ENCODE measurements at places on chromosomes 2 and 18.

- no peak for DNase-seq
These were observed 85.7 kb downstream of the METTL8 start for GRCh38 chr2:171348056-171348455.

DNA sequence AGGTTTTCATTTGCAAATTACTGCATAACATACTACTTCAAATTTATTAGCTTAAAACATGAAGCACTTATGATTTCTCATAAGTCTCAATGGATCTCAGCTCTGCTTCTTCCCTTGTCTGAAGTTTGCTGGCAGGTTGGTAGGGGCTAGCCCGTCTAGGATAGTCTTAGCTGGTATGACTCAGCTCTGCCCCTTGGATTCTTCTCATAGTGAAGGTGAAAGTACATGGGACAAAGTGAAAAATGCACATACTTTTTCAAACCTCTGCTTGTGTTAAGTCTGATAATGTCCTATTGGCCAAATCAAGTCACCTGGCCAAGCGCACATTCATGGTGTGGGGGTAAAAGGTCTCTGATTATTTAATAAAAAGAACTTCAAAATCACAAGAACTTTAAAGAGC lies 184.8 kb upstream of the VWC2L start:
- DNase-seq: no peak

DNA sequence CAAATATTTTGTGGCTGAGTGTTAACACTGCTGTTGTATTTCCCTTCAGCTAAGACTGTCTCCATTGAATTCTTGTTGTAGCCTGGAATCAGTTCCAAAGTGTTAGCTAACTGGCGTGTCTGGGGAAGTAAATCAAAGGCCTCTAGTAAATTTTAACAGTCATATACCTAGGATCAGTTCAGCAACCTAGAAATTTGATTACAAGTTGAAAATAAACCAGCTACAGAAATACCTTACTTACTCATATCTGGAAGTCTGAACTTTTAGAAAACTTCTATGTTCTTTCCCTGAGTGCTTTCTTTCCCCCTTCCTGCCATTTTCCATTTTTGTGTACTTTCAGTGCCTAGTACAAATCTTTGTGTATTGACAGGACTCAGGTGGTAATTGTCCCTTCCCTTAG lies 396.7 kb upstream of the DCC start:
- no peak for DNase-seq

DNA sequence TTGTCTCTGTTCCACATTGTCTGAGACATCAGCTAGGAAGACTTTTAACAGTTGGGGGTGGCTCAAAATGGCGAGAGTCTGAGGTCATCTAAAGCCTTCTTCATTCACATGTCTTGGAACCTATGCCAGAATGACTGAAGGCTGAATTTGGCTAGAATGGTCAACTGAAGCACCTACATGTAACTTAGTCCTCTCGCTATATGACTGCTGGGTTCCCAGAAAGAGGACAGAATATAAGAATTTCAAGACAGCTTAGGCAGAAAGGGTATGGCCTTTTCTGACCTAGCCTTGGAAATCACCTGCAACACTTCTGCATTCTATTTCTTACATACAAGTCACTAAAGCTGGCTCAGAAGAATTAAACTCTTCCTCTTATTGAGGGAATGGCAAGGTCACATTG lies 75.6 kb upstream of the OTX1 start:
- no peak for DNase-seq

- DNase-seq: no peak
These were observed 1.6 kb upstream of the ERMN start for GRCh38 chr2:157327200-157327599.

- no peak for DNase-seq
These were observed 63.6 kb upstream of the FZD5 start for GRCh38 chr2:207833251-207833751.

DNA sequence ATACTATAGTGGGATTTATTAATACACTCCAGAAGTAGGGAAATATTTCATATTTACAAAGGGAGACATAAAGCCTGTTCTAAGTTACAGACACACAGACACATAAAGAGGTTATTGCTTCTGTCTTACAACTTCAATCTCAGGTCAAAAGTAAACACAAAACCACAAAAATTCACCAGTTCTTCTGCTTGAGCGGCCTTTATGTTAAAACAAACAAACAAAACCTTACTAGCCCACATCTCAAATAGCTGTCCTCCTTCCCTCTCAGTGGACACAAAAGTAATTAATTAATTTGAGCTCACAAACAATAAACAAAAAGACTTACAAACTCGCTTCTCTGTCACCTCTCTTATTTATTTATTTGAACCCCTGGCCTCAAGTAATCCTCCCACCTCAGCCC lies 1.5 kb upstream of the ASNSD1 start:
- no peak for DNase-seq

DNA sequence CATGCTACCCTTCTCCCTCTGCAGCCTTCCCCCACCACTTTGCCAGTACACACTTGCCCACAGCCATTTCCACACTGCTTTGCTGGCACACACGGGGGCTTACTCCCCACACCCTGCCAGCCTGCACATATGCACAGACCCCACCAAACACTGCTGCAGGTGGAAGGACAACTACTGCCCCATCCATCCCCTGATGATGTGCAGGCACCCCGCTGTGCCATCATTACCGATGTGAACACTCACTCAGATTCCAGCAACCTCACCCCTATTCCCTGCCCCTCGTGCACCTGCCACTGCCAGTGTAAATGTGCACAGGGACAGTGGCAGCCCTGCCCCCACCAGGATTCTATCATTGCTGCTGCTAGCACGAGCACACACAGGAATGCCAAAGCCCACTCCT lies 1400.8 kb upstream of the DDX18 start:
- no peak for DNase-seq

GRCh38 chr2:157244691-157245090 lies 12.8 kb upstream of the GALNT5 start:
- no peak for DNase-seq

- DNase-seq: no peak
These were observed 35.0 kb upstream of the SOX11 start for GRCh38 chr2:5657231-5657630.

DNA sequence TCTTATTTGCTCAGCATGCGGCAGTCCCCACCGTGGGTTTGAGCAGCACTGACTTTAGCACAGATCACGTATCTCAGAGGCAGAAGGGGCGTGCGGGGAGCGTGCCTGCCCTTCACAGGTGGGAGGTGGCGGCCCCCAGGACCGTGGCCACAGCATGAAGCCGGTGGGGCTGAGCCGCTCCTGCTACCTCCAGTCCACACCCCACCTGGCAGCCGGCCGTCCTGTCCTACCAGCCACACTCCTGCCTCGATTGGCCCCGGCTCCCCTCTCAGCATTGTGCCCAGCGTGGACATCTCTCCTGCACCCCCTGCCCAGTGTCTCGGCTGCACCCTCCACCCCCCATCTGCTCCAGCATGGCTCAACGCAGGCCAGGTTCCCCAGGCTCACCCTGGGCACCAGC lies 73.6 kb downstream of the NFATC1 start:
- DNase-seq: no peak

DNA sequence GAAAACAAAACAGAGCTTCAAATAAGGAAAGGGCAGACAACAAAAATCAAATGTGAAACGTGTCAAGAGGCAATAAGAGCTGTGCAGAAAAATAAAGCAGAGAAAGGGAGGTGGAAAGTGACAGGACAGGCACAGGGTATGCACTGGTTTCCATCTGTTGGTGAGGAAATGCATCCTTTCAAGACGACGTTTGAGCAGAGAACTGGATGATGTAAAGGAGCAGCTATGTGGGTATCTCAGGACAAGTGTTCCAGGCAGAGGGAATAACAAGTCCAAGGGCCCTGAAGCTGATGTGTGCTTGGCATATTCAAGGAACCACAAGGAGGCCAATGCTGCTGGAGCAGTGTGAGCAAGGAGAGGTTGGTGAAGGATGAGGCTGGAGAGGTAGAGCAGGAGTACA lies 168.9 kb upstream of the SERPINE2 start:
- DNase-seq: no peak

DNA sequence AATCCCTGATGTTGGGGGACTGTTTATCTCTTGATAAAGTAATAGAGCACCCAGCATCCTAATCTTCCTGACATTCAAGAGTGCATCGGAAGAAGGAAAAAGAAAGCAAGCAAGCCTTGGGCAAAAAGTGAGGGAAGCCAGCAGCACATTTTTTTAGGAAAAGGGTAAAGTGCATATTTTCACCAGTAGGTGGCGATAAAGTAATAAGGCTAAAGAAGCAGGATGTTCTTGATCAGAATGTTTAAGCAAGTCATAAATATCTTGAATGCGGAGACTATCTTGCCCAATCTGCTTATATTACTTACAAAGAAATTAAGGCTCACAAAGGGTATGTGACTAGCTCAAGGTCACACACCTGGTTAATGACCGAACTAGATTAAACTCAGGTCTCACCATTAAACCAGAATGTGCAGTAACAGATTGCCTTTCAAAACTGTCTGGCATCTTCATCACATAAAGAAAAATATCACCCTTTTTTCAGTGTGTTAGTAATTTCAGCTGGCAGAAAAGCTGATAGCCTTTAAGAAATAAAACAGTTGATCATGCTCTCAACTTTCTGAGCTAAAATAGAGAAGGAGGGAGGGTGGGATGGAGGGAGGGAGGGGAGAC lies 83.8 kb downstream of the VIT start:
- DNase-seq: no peak

GRCh38 chr2:66579186-66580126 lies 144.5 kb downstream of the MEIS1 start:
- no peak for DNase-seq

GRCh38 chr18:25704071-25704470 lies 352.1 kb upstream of the ZNF521 start:
- no peak for DNase-seq

GRCh38 chr2:146931109-146931508 lies 913.7 kb upstream of the ACVR2A start:
- DNase-seq: no peak

- DNase-seq: no peak
These were observed 353.9 kb downstream of the PID1 start for GRCh38 chr2:228917220-228917619.

DNA sequence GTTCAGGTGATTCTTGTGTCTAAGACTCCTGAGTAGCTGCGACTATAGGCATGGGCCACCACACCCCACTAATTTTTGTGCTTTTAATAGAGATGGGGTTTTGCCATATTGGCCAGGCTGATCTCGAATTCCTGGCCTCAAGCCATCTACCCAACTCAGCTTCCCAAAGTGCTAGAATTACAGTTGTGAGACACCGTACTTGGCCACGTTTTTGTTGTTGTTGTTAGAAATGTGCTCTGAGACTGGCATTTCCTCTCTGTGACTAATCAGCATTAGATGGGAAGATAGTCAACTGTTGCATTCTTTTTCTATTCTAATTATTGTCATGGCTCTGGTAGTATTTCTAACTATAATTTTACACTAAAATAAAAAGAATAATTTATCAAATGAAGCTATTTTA lies 191.7 kb downstream of the CAMKMT start:
- DNase-seq: no peak

DNA sequence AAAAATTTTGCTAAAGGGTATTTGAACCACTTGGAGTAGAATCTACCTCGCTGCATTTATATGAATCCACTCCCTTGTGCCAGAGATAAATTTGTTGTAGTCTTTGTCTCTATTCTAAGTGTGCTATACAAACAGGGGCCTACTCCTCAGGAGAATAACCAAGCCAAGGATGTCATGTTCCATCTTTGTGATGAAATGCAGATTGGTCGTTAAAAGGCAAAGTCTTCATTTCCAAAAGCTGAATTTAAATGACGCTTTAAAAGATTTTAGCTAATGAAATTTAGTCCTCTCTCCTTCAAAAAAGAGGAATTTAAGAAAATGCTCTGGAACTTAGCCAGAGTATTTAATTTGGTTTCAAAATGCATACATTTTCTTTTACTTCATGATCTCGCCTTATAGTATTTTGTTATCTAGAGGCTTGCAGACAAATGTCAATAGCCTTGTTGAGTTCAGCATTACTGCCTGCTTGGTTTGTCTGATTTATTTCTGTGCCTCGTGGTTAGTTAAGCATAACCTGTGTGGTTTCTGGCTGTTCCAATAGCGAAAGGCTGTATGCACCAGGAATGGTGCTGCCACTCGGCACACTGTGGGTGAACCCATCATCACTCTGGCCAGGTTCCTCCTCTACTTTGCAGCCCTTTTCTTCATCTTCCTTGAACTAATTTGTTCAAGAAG lies 417.6 kb downstream of the ZNF521 start:
- DNase-seq: no peak

DNA sequence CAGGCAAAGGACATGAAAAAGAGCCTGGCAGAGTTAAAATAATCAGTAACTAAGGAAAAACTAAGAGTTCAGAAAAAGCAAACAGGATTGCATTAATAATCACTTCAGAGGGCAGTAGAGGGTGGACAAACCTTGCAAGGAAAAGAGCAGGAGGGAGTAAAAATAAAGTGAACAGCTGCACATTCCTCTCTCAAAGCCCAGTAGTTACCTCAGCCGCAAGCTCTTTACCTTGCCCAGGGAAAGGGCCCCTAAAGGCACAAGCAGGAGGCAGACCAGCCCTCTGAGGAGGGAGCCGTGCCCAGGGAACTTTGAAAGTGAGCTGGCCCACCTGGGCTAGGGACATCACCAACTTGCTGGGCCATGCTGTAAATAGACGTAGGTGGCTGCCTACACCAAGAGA lies 196.9 kb downstream of the C1D start:
- no peak for DNase-seq

DNA sequence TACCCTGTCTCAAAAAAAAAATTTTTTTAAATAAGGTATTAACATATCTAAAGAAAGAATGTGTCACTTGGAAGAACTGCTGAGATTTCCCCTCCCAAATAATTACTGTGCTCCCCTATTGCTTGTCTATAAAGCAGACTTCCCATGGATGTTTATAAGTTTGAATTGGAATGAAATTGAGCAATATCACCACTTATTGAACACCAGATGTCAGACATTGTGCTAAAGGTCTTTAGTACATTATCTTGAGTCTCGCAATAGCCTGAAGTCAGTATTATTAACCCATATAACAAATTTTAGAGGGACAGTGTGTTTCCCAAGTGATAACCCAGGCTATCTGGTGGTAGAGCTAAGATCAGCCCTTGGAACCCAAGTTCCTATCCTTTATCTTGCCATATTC lies 102.9 kb upstream of the MSH2 start:
- DNase-seq: no peak

DNA sequence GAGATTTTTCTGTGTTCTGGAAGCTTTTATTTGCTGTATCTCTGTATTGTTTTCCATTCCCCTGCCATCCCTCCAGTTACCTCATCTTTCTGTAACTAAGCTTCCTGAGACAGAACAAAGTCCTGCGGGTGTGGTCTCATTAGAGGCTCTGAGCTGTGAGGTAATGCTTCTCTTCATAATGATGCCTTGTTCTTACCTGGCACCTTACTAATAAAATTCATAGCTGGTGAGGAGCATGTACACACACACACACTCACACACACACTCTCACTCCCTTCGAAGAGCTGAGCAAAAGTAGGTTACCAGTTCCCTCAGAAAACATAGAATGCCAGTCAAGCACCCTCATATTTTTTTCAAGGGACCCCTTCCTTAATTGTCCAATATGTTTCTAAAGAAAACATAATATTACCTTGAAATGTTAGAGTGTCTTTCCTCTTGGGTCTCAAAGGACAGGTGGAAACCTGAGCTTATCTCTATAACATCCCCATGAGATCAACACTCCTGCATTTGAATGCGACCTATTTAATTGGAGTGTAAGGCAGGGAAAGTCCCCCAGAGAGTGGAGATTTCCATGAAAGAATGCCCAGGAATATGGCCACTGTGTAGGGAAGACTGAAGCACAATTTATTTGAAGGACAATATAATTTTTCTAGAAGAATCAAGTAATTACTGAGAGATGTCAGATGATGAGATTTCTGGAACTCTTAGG lies 161.6 kb upstream of the NCK2 start:
- no peak for DNase-seq

- no peak for DNase-seq
These were observed 13.3 kb upstream of the CNGA3 start for GRCh38 chr2:98332989-98333388.

Measured in sigmoid colon (tissue), 7 donors.